M059J (cell line): ENCODE measurements at places on chromosomes 5 and 9.
A peak's percentile ranks its signal among the peaks of the same experiment; 100 is the strongest.

DNA sequence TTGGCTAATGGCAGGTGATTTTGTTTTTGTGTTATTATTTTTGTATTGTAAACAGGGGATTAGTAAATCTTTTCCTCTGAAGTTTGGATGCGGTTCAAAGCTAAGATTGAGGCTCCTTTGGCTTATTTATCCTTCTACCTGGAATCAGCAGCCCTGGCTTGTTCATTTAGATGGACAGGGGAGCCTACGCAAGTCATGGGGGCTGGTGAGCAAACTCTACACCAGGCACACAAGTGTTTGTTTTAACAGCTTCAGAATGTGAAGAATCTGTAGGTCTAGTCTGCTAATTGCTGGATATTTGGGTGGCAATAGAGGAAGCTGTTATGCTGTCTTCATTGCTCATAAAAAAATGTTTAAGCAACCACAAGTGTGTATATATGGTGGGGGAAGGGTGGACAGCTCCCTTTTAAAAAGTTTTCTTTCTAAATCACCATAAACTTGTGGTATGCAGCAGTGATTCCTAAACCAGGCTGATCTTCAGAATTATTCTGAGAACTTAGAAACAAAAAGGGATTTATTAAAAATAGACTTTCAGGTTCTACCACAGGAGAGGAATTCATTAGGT, 20.7 kb downstream of the ZNF462 start:
- peak; percentile 59 for DNase-seq

- peak; percentile 93 for DNase-seq
Observed at GRCh38 chr5:54360089-54360488, 49.7 kb upstream of the ARL15 start.

DNA sequence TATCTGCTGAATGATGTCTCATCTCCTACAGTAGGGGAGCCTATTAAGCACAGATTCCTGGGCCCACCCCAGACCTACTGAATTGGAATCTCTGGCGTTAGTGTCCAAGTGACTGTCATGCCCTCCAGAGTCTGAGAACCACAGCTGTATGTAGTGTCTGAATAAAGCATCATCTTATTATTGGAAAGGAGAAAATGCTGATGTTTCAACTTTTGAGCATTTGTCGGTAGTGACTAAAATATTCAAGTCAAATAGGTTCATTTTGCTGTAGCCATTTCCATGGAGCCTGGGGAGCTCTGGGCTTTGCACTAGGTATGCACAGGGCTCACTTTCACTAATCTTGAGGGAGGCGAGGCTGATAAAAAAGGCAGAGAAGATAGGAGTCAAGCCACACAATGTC, 4.8 kb upstream of the PPARGC1B start:
- no peak for DNase-seq

GRCh38 chr9:33129886-33130881, 37.0 kb downstream of the B4GALT1 start:
- DNase-seq, result no peak

DNA sequence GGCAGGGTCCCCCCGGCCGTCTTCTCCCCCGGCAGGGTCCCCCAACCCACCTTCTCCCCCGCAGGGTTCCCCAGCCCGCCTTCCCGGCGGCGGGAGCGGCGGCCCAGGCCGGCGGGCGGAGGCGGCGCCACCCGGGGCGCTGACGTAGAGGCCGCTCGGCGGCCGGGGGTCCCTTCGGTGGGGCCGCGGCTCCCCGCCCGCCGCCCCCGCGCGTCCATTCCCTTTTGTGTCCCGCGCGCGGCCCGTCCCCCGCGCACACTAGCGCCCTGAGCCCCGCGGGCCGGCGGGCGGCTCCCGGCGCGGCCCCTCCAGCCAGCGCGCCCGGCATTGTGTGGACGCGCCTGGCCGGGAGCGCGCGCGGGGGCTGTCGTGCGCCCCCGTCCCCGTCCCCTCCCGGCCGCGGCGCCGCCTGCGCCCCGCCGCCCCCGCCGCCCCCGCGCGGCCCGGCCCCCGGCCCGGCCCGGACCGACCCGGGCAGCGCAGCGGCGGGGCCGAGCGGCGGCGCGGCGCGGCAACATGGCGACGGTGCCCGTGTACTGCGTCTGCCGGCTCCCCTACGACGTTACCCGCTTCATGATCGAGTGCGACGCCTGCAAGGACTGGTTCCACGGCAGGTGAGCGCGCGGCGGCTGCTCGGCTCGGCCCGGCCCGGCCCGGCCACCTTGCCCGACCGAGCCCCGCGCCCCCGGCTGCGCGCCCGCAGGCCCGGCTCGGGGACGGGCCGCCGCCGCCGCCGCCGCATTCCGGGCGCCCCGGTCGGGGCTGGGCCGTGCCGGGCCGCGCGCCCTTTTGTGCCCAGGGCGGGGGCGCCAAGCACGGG, at the start of gene PHF2:
PHF2 (plus strand) TSS at position 327 of the 820 bp plus-strand sequence; CDS start at position 517, 190 bp downstream.
- DNase-seq, result peak; percentile 26

GRCh38 chr9:92402826-92403745, 1.3 kb downstream of the OGN start:
- DNase-seq, result no peak
